ENCODE measurements at places on chromosomes 6 and 20.

- no peak for DNase-seq
Measured at GRCh38 chr20:38135271-38135650, 29.8 kb downstream of the TGM2 start.

- DNase-seq: no peak
Measured at GRCh38 chr6:72552938-72553337, 68.9 kb upstream of the KCNQ5 start.

DNA sequence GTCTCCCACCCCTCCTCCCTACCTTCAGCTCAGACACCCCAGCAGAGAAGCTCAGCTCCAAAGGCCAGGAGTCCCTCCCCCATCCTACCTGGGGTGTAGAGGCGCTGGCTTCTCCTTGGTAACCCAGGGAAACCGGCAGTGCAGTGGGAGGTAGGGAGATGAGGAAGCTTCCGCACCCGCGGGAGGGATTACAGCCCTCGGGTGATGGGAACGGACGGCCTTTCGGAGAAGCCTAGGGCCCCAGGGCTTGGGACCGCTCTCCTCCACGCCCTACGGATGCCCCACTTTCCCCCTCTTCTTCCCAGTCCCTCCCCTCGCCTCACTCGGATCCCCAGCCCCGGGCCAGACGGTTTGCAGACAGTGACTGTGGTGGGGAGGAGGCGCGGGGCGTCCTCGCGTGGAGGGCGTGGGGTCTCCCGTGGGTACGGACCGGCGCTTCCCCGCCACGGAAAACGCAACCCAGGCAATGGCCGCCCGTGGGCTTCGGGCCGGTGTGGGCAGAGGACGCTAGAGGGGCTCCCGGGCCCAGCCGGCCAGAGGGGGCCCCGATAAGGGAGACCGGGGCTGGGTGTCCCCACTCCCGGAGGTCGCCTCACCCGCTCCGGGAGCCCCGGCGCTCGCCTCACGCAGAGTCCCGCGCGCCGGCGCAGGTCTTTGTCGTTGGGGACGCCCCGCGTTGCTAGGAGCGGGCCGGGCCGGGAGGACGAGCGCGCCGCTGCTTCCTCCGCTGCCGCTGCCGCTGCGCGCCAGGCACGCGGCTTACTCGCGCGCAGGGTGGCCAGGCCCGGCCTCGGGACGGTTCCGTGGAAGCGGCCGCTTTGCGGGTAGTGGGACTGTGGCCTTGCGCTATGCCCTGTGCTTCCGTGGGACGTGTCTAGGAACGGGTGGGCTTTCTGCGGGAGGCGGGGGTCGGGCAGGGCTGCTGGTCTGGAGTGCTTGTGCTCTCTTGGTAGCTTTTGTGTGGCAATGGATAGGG, 15.8 kb downstream of the AARS2 start:
- DNase-seq: peak; percentile 71

GRCh38 chr6:99458319-99458718, 33.2 kb upstream of the PNISR start:
- no peak for DNase-seq

DNA sequence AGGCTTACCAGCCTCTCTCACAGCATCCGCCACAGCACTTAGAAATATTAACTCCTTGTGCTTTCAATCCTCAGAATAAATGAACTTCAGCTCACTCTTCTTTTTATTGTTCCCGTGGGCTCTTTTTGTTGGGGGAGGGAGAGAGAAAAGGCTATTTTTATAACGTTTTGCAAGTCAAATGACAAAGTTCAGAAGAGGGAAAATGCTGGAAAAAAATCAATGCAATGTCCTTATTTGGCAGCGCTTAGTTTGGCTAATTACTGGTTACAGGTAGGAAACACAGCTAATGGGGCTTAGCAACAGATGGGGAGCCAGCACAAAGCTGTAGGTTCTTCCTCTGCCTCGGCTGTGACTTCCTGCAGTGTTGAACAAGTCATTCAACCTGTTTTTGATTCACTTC, 1067.0 kb upstream of the MAP3K7 start:
- no peak for DNase-seq

DNA sequence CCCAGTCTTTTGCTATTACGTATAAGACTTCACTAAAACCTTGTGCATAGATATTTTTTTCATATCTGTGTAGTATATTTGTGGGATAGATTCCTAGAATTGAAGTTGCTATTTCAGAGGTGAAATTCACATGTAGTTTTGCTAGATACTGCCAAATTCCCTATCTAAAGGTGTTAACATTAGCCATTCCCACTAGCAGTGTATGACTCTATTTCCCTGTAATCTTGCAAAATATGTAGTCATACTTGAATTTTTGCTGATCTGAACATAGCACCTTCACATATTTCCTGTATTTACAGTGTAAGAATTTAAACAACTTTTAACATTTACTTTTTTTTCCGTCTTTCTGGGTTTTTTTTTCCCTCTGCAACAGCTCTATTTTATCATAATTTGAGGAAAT, 24.9 kb downstream of the SENP6 start:
- DNase-seq: no peak

DNA sequence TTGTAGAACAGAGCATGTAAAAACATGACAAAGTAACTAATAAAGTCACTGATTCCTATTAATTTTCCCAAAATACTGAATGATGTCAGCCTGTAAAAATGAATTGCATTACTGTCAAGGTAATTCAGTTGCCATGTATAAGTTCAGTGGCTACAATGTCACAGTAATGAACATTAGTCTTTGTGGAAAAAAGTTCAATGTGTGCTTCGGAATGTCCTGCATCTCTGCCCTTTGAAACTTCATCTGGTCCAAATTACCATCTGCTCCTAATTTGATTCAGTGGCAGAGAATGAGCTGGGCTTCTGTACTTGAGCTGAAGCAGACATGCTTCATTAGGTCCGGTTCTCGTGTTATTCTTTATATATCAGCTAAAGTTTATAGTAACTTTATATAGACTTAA, 567.4 kb downstream of the COL12A1 start:
- no peak for DNase-seq

GRCh38 chr20:59525500-59526241, 78.7 kb upstream of the PHACTR3 start:
- peak; percentile 64 for DNase-seq

GRCh38 chr6:159602431-159603041, 90.5 kb downstream of the SOD2 start:
- DNase-seq: no peak

DNA sequence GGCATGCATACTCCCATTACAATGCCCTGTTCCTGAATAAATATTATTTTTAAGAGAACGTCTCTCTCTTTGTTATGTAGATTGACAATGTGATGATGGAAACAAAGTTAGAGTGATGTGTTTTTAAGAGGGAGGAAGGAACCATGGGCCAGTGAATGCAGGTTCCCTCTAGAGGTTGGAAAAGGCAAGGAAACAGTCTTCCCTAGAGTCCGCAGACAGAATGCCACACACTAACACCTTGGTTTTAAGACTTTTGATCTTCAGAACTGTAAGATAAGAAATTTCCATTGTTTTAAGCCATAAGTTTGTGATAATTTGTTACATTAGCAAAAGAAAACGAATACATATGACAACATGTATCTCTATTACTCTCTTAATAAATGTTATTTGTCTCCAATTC, 4.7 kb upstream of the CENPW start:
- DNase-seq: no peak

DNA sequence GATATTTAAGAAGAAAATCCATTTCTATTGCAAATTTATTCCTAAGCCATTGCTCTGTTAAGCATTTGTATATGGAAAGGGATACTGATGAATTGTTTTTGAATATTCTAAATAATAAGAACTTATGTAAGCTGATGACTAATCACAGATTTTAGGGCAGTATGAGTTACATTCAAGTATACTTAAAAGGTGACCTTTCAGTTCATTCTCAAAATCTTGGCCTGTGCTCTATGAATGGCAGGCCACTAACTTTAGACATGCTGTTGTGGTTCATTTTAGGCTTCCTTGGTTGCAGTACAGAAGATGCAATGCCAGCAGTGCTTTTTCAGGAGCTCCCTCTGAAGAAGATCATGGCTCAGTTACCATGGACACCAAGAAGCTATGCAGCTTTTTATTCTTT, 380.4 kb downstream of the CENPW start:
- no peak for DNase-seq

DNA sequence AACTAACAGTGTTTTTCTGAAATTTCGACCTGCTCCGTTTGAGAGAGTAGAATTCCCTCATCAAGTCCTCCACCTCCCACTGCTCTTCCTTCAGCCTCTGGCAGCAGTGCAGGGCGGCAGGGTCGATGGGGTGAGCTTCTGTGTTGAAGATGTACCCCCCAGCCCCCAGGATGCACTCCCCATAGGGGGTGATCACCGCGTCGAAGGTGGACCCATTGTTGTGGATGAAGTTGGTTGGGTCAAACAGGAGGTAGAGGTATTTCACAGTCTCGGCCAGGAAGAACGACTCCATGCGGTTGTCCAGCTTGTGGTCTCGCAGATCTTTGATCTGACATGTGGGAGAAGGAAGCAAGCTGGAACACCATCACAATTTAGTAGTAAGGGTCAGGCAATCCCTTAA, 23.0 kb upstream of the TRPC4AP start:
- no peak for DNase-seq

DNA sequence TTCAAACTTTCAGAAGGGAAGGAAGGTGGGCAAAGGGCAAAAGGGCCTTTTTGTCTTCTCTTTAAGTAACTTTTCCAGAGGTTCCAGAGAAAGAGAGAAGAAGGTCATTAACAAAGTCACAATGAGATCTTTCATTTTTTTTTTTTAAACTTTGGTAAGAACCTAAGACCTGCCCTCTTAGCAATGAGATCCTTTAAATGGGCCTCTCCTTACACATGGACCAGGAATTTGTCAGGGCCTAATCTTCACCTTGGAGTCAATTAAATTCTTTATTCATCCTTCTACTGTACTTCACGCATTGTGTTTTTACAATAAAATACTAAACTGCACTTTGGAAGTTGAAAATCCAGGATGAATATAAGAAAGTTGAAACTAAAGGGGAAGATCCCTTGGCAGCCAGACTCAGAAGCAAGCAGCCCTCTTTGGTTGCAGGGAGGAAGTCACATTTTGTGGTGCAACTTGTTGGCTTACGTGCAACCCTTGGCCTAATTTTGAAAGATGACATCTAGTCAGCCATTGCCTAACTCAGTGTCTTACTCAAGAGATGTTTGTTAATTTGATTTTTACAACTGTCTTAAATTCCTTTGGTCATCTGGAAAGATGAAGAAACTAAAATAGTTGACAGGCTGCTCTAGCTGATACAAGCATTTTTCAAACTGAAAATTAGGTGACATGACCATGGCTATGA, 11.9 kb upstream of the TMEM170B start:
- DNase-seq: no peak

GRCh38 chr6:42960243-42961019, at the start of gene GNMT:
GNMT (plus strand) TSS chr6:42960754; CDS start chr6:42960768, 14 bp downstream.
- peak; percentile 58 for DNase-seq
